ENCODE measurements at places on chromosomes 1 and 21.

- no peak for DNase-seq
Measured at GRCh38 chr1:219381396-219381795, 207.7 kb downstream of the LYPLAL1 start.

GRCh38 chr1:69967245-69967766 lies 238.1 kb downstream of the LRRC40 start:
- no peak for DNase-seq

GRCh38 chr1:50109647-50110075 lies 941 bp downstream of the ELAVL4 start:
- DNase-seq: no peak

- no peak for DNase-seq
Measured at GRCh38 chr21:45586289-45586858, 44.1 kb upstream of the SLC19A1 start.
